ENCODE measurements at places on chromosomes 7 and 10. TPM values are rescaled to one million over a fixed set of nuclear protein-coding genes. Genes with fewer than 3 reads are reported as not detected.
A peak's percentile ranks its signal among the peaks of the same experiment; 100 is the strongest.

GPR26 gene
- not detected for total RNA-seq

DNA sequence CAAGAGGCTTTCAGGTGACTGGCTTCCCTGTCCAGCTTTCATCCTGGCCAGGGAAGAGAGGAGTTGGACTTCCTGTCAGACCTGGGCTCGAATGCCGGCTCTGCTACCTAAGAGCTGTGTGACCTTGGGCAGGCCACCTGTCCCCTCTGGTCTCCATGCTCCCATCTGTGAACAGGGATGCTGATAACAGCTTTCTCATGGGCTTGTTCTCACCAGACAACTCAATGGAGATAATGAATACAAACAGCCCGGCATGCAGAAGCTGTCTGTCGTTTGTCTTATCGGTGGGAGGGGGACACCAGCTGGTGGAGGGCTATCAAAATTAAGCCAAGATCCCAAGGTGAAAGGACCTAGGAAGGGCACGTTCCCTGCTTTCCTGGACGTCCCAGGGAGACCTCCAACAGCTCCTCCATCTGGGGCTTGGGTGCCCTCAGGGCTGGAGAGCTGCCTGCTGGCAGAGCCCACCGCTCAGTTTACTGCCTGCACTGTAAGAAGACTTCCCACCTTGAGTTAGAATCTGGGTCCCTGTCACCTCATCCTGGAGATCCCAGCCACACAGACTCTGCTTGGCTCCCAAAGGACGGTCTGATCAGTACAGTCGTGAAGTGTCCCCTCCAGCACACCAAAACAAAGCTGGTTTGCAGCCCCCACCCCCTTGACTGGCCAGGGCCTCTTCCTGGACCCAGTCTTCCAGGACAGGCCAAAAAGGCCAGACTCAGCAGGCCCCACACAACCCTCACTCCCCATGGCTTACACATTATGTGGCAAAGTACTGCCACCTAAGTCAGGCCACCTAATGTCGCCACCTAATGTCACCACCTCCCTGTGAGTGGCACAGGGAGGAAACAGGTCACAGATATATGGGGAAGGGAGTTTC lies 40.9 kb downstream of the PPIF start:
- peak; percentile 55 for DNase-seq
- no peaks in the 10 kb centered on the region for H3K27me3 ChIP-seq
- H3K27ac ChIP-seq, result no peak overlapping the region
- peaks cover 6% of the 10 kb centered on the region for H3K36me3 ChIP-seq
- no peak overlapping the region for H3K4me3 ChIP-seq

H2BK1 gene
- total RNA-seq, result not detected

- no peak for DNase-seq
- H3K27ac ChIP-seq, result no peak overlapping the region
- H3K27me3 ChIP-seq, result peaks cover 10% of the 10 kb centered on the region
- no peaks in the 10 kb centered on the region for H3K36me3 ChIP-seq
- H3K4me3 ChIP-seq, result no peak overlapping the region
Observed at GRCh38 chr7:20475756-20476155, 139.7 kb upstream of the ABCB5 start.

GRCh38 chr7:115494529-115495147 lies 535.9 kb downstream of the TFEC start:
- H3K4me3 ChIP-seq, result no peak overlapping the region
- H3K27me3 ChIP-seq, result no peaks in the 10 kb centered on the region
- H3K4me1 ChIP-seq, result peaks cover 32% of the 10 kb centered on the region
- H3K27ac ChIP-seq, result no peak overlapping the region

IGF2BP3 gene
- total RNA-seq, result 47.9 TPM

R3HCC1L gene
- 9.9 TPM for total RNA-seq

NAT16 gene
- not detected for total RNA-seq

ANKRD2 gene
- total RNA-seq, result 0.60 TPM

MYL10 gene
- total RNA-seq, result 5.1 TPM

UBTD1 gene
- 38.2 TPM for total RNA-seq

DNA sequence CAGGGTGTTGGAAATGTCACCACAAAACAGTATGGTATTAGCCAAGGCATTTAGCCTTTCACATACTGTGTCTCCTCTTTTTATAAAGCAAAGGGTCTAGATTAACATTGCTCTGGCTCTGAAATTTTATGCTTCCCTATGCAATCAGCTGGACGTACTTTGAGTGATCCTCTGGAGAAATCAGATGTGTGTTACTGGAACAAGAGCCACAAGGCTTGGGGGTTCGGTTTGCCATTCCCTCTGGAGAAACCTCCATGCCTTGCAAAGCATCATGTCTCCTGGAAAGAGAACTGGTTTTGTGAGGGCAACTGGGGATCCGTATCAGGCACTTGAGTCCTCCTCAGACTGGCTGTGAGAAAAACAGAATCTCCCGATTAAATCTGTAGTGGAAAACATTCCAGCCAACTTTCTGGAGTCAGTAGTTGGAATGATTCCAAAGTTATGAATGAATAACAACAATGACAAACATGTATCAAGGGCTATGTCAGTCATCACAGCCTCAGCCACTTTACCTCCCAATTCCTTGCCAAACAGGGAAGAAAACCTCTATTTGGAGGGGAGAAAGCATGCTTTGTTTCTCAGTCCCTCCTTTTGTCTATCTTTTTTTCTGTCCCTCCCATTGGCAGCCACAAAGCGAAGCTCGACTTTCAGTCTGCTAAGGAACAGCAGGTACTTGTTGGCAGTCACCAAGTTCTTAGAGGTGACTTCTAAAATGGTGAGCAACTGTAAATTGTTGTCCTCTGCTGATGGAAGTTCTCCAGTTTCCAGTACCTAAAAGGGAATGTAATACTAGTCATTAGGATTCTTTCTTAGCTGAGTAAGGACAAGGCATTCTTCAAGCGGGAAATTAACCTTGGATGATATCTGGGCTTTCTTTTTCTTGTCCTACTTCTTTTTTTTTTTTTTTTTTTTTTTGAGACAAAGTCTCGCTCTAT lies 864.8 kb upstream of the AUTS2 start:
- peak overlapping the region; percentile 63 for H3K27ac ChIP-seq
- no peak overlapping the region for H3K4me3 ChIP-seq
- peaks cover 2% of the 10 kb centered on the region for H3K36me3 ChIP-seq
- H3K4me1 ChIP-seq, result peaks cover 9% of the 10 kb centered on the region
- no peak for DNase-seq
- no peaks in the 10 kb centered on the region for H3K27me3 ChIP-seq

GRCh38 chr7:159192725-159193453 lies 48.2 kb upstream of the VIPR2 start:
- no peak for DNase-seq
- H3K27ac ChIP-seq, result no peak overlapping the region
- no peaks in the 10 kb centered on the region for H3K36me3 ChIP-seq
- peaks cover 16% of the 10 kb centered on the region for H3K27me3 ChIP-seq
- H3K4me3 ChIP-seq, result no peak overlapping the region
- no peaks in the 10 kb centered on the region for H3K4me1 ChIP-seq

- peaks cover 22% of the 10 kb centered on the region for H3K27me3 ChIP-seq
- H3K4me3 ChIP-seq, result no peak overlapping the region
- H3K36me3 ChIP-seq, result no peaks in the 10 kb centered on the region
- DNase-seq, result no peak
Observed at GRCh38 chr10:18238870-18239485, 98.8 kb downstream of the CACNB2 start.

DNA sequence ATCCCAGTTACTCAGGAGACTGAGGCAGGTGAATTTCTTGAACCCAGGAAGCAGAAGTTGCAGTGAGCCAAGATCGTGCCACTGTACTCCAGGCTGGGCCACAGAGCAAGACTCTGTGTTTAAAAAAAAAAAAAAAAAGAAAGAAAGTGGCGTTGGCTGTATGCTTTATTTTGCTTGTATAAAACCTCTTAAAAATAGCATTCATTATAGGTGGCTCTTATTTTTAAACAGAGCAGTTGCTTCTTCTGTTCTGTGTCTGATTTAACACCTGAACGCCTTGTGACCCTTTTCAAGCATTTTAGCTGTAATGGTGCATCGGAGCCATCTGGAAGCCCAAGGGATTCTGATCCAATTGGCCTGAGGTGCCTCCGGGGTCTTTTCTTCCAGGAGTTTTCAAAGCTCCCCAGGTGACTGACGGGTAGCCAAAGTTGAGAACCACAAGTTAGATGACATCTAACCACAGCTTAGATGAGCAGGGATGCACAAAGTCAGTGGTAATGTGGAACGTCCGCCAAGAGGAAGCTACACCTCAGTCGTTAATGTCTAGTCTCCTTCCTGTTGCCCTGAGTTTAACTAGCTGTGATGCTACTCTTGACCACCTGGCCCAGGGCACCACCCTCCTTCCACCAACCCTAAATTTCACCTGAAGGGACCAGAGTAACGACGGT lies 274.6 kb upstream of the KLF6 start:
- no peak overlapping the region for H3K27ac ChIP-seq
- no peaks in the 10 kb centered on the region for H3K36me3 ChIP-seq
- no peak overlapping the region for H3K4me3 ChIP-seq
- H3K4me1 ChIP-seq, result peaks cover 29% of the 10 kb centered on the region
- DNase-seq, result no peak
- no peaks in the 10 kb centered on the region for H3K27me3 ChIP-seq

LRIT2 gene
- not detected for total RNA-seq

DNA sequence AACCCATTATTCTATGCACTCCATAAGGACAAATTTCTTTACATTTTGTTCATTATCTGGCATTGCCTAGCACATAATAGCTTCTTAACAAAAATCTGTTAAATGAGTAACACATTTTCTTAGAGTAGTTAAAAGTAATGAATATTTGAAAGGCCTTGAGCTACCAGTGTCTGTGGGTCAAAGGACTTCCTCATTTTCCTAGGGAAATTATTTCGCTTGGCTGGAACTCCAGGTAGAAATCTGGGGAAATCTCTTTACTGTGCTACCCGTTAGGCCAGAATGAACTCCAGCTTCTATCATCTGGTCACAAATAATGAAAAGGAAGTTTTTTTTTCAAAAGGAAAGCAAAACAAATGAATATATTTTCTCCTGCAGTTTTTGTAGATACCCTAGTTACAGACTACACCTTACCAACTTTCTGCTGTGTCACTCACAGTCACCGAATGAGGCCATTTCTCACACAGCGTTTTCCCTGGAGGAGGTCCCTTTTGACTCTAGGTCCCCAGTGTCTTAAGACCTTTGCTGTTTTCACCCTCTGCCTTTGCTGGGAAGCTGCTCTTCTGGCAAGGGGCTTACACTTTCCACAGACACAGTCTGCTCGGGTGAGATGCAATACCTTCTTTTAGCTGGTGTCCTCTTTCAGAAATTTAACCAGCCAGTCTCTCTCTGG lies 1.6 kb downstream of the SAMD9L start:
- H3K4me3 ChIP-seq, result peak overlapping the region; percentile 49
- peaks cover 2% of the 10 kb centered on the region for H3K27me3 ChIP-seq
- peaks cover 33% of the 10 kb centered on the region for H3K4me1 ChIP-seq

DNA sequence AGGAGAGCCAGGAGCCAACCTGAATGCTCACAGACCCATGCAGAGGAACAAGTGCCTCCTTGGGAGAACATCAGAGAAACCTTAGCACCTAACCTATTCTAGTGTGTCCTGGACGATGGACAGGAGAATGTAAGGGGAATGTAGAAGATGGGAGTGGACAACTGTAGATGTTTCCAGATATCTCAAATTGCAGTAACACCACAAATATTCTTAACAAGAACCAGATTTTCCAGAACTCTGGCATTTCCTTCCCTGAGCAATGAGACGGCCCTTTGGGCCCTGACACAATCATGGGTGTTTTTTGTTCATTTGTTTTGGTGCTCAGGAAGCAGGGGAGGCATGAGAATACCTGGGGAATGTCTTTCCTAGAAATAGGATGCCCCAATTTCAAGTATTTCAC lies 196.1 kb upstream of the PRSS1 start:
- DNase-seq, result no peak
- no peaks in the 10 kb centered on the region for H3K36me3 ChIP-seq
- peaks cover 41% of the 10 kb centered on the region for H3K4me1 ChIP-seq
- no peaks in the 10 kb centered on the region for H3K27me3 ChIP-seq
- H3K4me3 ChIP-seq, result no peak overlapping the region

GRCh38 chr10:113053881-113054280 lies 103.8 kb downstream of the TCF7L2 start:
- peaks cover 56% of the 10 kb centered on the region for H3K4me1 ChIP-seq
- no peak overlapping the region for H3K4me3 ChIP-seq
- peak overlapping the region; percentile 90 for H3K27ac ChIP-seq
- peaks cover 1% of the 10 kb centered on the region for H3K36me3 ChIP-seq
- DNase-seq, result no peak

DNA sequence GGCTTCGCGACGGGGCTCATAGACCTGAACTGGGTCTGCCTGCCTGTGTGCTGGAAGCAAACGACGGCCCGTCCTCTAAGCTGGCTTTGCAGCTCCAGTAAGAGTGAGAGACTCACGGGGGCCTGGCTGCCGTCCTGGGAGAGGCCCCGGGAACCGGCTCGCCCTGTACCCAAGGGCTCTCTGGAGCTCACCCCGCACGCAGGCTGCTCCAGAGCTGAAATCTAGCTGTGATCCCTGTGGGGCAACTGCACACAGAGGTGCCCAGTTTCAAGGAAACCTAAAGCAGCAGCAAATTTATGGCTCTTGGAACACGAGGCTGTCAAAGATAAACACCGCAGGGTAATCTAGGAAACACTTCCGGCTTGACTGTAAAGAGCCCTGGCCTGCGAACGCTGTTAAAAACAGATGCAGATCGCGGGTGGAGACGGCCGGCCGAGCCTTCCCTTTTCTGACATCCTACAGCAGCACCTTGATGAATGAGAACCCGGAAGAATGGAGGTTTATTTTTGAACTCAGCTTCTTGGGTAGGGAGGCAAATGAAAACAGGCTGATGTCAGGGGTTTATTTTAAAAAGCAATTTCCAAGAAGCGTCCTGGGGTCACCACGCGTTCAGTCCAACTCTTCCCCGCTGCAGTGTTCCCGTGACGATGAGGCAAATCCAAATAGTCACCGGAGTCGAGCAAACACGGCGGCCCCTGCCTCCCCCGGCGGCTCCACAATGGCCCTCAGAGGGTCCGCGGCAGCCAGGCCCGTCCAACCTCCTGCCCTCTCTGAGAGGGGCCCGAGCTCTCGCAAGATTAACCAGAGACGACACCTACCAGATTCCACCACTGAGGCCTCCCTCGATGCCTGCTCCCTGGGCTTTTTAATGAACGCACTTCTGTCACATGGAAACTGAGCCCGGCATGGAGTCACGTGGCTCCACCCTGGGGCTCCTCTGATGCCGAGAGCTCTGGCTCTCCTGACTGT lies 29.6 kb downstream of the AMZ1 start:
- H3K36me3 ChIP-seq, result peaks cover 34% of the 10 kb centered on the region
- DNase-seq, result no peak
- no peaks in the 10 kb centered on the region for H3K27me3 ChIP-seq
- H3K27ac ChIP-seq, result peak overlapping the region; percentile 57
- H3K4me1 ChIP-seq, result peaks cover 52% of the 10 kb centered on the region

- DNase-seq, result no peak
- no peaks in the 10 kb centered on the region for H3K36me3 ChIP-seq
- no peak overlapping the region for H3K27ac ChIP-seq
Observed at GRCh38 chr10:76282061-76283025, 850.9 kb downstream of the LRMDA start.

DNA sequence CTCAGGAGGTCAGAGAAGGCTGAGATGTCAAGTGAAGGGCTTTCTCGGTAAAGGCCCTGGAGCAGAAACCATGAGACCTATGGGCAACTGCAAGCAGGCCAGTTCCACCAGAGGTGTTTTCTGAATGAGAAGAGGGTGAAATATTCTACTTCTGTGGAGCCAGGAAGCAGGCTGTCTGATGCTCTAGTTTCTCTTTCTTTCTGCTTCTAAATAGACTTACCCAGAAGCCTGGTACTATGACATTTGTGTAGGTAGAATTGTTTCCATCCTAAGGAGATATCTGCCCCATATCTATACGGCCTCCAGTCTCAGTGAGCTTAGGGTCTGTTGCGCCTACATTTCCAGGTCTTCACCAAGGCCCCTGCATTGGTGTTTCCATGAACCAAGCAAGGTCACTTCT lies 73.4 kb upstream of the CC2D2B start:
- no peaks in the 10 kb centered on the region for H3K36me3 ChIP-seq
- H3K4me3 ChIP-seq, result no peak overlapping the region
- DNase-seq, result no peak
- H3K4me1 ChIP-seq, result no peaks in the 10 kb centered on the region
- H3K27me3 ChIP-seq, result no peaks in the 10 kb centered on the region
- H3K27ac ChIP-seq, result no peak overlapping the region

Data from chondrocyte (in vitro differentiated cells).